Astrocyte (in vitro differentiated cells and primary cell): ENCODE measurements at places on chromosomes 5 and 9. TPM values are rescaled to one million over a fixed set of nuclear protein-coding genes. Genes with fewer than 3 reads are reported as not detected.

DNA sequence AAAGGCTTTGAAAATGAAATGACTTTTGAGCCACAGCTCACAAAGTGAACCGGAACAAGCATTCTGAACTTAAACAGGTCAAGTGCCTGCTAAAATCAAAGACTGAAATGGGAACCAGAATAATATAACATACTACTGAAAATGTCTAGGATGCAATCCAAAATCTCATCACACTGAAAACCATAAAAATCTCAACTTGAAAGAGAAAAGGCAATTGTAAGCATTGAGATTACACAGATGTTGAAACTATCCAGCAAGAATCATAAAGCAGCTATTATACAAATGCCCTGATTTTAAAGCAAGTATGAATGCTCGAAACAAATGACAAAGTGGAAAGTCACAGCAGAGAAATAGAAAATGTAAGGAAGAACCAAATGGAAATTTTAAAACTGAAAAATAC, 211.5 kb upstream of the GAS1 start:
- H3K27ac ChIP-seq, result no peak overlapping the region
- no peak for DNase-seq

DNA sequence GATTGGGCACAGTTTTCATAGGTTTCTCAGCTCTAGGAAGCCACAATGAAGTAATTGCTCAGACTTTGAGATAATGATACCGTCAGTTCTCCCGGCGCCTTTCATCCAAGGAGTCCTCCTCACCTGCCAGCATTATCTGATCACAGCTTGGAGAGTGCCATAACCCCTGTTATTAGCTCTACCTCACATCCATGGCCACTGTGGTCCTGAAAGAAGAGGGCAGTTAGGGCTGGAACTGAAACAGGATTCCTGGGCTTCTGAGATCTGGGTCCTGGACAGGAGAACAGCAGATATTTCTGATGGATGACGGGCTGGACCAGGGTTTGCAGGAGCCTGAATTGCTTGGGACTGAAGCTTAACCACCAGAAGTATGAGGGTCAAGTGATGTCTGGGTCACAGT, 13.5 kb downstream of the RGS3 start:
- H3K27me3 ChIP-seq, result peaks cover 3% of the 10 kb centered on the region
- no peaks in the 10 kb centered on the region for H3K36me3 ChIP-seq
- H3K4me1 ChIP-seq, result no peaks in the 10 kb centered on the region
- no peak overlapping the region for H3K4me3 ChIP-seq

The GABRG2 gene
- total RNA-seq, result not detected in 2 replicates

The RORB gene
- 0.11 and 0.17 TPM in 2 replicates for total RNA-seq

- peaks cover 5% of the 10 kb centered on the region for H3K36me3 ChIP-seq
- peaks cover 7% of the 10 kb centered on the region for H3K4me1 ChIP-seq
- no peak for DNase-seq
These were observed 708 bp downstream of the SPOUT1 start for GRCh38 chr9:128828719-128829452.

GRCh38 chr9:87867391-87867790, 15.3 kb upstream of the SPATA31E1 start:
- peaks cover 19% of the 10 kb centered on the region for H3K4me1 ChIP-seq
- DNase-seq, result no peak
- no peak overlapping the region for H3K4me3 ChIP-seq
